ENCODE measurements at places on chromosomes 12 and 14. TPM values are rescaled to one million over a fixed set of nuclear protein-coding genes. Genes with fewer than 3 reads are reported as not detected.

The CD163 gene
- 2.9 TPM for total RNA-seq

DNA sequence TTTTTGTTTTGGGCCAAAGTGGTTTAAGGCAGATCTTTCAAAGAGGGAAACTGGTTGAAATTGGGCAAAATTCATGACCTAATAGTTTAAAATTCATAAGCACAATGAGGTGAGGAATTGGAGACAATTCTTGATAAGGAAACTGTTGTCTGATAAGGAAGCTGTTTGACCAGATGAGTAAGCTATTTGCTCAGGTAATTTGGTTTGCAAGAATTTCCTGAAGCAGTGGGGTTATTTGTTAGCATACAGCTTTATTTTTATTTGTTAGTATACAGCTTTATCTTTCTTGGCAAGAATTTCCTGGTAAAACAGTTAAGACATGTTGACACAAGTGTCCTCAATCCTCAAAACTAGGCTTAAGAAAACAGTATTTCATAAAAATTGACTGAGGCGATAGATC is 559.0 kb downstream of the GALC start:
- DNase-seq: no peak

DNA sequence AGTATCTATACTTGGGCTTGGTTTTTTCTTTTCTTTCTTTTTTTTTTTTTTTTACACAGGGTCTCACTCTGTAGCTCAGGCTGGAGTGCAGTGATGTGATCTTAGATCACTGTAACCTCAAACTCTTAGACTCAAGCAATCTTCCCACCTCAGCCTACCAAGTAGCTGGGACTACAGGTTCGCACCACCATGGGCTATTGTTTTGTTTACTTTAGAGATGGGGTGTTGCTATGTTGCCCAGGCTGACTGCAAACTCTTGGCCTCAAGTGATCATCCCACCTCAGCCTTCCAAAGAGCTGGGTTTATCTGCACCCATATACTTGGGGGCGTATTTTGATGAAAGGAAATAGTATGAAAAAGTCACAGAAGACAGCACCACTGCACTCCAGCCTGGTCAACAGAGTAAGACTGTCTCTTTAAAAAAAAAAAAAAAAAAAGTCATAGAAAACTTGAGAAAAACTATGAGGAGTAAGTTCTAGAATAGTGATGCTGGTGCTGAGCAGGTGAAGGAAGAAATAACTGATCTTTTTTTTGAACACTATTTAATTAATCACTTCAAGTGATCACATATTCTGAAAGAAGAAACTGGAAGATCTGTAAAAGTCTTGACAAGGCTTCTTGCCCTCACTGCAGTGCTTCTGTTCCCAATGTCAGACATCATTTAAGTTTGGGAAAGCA is 53.8 kb upstream of the NPFF start:
- no peak for DNase-seq

The TPPP2 gene
- not detected for total RNA-seq

The LMO3 gene
- total RNA-seq: 62.1 TPM

All from cerebellum (tissue), 4 donors.